ENCODE measurements at places on chromosomes 7 and 10.

GRCh38 chr10:28774051-28774995 lies 97.0 kb downstream of the BAMBI start:
- no peak for DNase-seq

GRCh38 chr10:70558295-70558694 lies 44.2 kb downstream of the PRF1 start:
- DNase-seq: no peak

- DNase-seq: no peak
Observed at GRCh38 chr10:105679781-105680180, 1038.7 kb downstream of the SORCS3 start.

DNA sequence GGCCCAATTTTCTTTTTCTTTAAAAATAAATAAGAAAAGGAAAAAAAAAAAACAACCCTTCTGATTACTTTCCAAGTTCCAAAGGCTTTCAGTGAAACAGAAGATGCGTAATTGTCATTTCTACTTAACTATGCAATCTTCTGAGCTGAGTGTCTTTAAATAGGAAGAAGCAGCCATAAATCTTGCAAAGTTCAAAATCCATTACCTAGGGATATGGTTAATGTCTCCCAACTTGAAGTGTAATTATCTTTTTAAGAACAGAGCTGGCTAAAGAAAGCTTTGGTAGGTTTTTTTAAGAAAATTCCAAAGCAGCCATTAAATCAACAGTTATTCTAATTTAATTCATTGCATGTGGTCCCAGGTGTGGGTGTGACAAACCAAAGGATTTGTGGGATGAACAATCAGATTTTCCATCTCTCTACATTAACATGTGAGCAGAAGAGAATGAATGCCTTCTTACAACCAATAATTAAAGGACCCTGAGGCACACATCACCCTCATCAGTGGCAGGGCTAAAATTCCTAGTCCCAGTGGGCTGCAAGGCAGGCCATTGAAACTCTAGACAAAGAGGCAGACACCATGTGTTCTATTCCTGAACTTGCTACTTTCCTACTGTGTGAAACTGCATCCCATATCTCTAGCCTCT lies 419.2 kb downstream of the REEP3 start:
- no peak for DNase-seq

- no peak for DNase-seq
Observed at GRCh38 chr7:78383096-78383880, 584.7 kb downstream of the PHTF2 start.

GRCh38 chr7:134504660-134505164 lies 22.7 kb upstream of the AKR1B10 start:
- no peak for DNase-seq

- DNase-seq: no peak
Observed at GRCh38 chr7:30865821-30866220, 45.8 kb upstream of the AQP1 start.

- no peak for DNase-seq
Observed at GRCh38 chr7:50406935-50407334, 43.2 kb downstream of the FIGNL1 start.

- no peak for DNase-seq
Observed at GRCh38 chr7:155209478-155210319, 88.0 kb upstream of the INSIG1 start.

DNA sequence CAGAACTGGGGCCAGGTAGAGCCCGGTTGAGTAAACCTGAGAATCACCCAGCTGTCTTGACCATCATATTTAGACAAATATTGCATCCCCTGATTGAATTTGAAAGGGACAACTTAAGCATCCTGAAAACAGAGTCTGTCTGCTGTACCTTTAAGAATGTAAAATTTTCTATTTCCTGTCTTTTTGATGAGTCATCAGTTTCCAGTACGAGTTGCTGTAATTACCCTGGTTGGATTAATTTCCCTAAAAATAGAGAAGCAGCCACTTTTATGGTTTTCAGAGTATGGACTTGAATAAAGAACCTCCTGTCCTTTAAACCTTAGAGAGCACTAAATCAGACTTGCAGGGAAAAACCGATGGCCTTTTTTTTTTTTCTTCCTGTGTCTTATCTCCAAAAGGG lies 164.6 kb upstream of the SH2B2 start:
- no peak for DNase-seq

DNA sequence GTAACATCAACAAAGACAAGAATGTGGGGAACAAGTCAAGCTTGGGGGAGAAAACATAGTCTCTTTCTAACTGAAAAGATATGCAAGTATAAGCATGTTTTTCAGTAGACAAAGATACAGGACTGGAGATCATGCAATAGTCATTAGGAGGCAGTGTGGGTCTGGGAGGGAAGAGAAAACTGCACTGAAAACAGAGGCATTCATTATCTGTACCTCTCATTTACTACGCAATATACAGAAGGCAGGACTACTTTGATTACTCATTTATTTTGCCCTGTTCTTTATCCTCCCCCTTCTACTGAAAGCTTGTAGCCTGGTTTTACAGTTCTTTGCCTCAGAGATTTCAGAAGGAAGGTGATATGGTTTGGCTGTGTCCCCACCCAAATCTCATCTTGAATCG lies 341.2 kb downstream of the CRPPA start:
- no peak for DNase-seq

DNA sequence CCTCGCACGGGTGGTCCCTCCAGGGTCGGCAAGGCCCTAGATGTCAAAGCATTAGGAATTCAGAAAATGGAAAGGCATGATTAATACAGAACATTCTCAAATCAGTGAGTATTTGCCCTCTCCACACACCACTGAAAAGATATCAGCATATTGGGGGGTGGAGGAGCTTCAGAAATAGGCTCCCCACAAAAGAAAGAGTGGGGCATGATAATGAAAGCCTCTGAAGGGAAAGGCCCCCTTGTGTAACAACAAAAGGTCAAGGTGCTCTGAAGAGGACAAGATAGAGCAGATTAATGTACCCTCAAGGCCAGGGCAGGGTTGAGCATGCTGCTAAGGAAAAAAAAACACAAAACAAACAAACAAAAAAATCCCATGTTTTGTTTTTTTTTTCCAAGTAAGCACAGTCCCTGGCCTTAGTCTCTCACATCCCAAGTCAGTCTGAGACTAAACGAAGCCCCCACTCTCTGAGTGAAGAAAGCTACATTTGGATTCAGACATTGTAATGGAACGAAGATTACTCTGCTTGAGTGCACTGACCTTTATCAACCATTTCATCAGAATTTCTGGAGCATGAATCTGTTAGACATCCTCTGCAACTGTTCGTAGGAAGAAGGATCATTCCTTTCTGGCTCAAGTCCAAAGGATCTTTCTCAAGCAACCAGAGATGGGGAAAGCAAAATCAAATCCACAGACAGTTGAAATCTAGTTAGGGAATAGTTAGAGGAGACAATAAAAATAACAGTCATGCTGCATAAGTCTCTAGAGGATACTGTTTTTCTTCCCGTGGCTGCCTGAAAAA lies 27.4 kb upstream of the DGKI start:
- no peak for DNase-seq

GRCh38 chr10:11698691-11699549 lies 43.3 kb upstream of the ECHDC3 start:
- no peak for DNase-seq

DNA sequence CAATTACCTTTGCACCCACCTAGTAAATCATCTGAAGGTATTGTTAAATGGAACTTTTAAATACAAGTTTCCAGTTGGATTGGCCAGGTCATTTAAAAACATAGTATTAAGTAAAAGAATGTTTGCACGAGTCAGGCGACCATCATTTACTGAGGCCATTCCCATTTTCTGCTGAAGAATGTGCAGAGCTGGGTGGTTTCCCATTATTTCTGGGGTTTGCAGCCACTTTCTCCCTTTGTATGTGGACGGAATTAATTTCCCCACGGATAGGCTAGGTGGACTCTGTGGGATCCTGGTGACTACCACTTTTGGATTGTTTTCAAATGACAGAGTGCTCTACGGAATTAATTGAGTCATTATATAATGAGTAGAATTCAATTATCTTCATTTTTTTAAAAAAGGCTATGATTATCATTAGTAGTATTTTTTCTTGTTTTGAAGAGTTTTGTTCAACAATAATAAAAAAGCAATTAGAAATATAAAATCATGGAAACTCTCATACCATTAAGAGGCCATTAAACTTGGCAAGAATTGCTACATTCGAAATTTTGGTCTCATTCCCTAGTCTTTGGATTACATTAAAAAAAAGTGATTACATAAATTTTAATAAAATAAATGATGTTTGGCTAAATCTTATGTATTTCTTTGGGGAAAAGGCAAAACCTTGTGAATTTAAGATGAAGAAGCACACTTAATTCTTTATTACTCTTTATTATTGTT lies 120.4 kb upstream of the FZD8 start:
- DNase-seq: no peak

DNA sequence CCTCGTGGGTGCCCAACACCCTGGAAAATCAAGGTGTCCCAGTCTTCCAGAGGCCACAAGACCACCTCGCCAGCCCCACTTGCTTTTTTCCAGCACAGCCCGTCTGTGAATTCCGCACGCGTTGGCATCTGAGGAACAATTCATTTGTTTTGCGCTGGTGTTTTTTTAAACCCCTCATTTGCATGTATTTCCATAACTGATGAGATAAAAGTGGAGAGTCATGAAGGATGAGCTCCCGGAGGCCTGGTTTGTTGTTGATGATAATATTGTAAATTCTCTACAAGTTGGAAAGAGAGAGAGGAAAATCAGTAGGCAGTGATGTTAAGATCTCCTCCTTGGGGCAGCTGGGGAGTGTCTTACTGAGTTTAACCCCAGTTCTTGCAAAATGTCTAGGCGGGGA lies 34.6 kb downstream of the SLC29A3 start:
- DNase-seq: no peak

- no peak for DNase-seq
Observed at GRCh38 chr10:60463746-60464145, 74.1 kb upstream of the ANK3 start.

GRCh38 chr10:110409926-110410325 lies 87.8 kb upstream of the DUSP5 start:
- DNase-seq: no peak

DNA sequence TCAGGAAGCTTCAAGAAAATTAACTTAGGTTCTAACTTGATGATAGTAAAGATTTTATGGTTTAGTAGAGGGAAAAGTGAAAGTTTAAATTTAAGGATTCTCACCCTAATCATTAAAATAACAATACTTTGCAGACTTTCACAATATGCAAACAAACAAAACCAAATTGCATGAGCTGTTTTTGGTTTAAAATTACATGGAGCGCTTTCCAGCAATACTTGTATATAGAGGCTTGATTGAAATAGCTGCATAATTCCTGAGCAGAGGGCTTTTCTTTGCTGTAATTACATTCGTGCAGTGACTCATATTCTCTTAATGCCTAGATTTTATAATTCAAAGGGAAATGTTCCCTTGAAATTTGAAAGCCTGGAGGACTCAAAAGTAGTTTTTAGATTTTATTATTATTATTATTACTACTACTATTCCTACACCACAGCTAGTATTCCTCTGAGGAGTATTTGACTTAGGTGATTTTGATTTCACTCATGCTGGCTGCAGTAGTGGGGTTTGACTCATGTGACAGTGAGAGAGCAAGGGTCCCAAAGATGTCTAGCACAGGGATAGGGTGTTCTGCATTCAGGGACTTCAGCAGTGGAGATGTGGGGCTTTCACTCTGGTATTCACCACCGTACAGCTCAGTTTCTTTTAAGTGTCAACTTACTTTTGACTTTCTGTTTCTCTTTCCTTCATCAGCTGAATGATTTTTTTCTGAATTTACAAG lies 138.1 kb downstream of the ADAM22 start:
- no peak for DNase-seq

GRCh38 chr7:17297243-17297642 lies 1.2 kb upstream of the AHR start:
- DNase-seq: no peak

DNA sequence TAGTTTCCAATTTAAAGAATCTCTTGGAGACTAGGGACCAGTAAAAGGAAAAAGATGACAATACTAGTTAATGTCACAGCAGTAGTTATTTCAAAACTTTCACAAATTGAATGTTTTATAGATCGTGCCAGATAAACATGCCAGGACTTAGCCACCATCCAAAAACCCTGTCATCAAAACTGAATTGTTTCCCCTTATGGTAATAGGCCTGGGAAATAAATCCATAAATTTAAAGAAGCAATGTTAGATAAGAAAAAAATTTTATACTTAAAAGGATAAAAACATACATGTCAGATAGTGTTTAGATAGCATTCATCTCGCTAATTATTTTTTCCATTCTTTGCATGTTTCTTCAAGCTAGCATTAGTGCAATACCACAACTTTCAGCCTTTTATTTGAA lies 71.2 kb downstream of the SUGCT start:
- DNase-seq: no peak

- no peak for DNase-seq
Observed at GRCh38 chr10:27680006-27680557, 65.5 kb downstream of the MKX start.

DNA sequence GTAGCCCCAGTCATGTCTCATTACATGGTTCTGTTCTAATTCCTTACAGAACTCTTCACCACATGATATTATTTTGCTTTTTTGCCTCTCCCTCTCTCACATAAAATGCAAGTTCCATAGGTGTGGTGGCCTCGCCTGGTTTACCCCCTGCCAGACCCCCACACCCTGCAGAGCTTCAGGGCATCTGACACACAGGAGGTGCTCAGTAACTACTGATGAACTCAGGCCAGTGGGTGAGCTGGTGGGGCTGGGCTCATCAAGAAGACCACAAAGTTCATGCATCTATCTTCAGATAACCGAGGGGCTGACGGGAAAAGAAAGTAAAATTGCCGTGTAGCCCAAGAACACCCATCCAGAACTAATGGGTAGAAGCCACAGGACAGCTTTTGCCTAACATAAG lies 253.1 kb downstream of the GRID1 start:
- no peak for DNase-seq

- no peak for DNase-seq
Observed at GRCh38 chr7:1220977-1221745, 11.5 kb upstream of the UNCX start.

- no peak for DNase-seq
Observed at GRCh38 chr7:108846471-108846870, 276.8 kb downstream of the DNAJB9 start.

DNA sequence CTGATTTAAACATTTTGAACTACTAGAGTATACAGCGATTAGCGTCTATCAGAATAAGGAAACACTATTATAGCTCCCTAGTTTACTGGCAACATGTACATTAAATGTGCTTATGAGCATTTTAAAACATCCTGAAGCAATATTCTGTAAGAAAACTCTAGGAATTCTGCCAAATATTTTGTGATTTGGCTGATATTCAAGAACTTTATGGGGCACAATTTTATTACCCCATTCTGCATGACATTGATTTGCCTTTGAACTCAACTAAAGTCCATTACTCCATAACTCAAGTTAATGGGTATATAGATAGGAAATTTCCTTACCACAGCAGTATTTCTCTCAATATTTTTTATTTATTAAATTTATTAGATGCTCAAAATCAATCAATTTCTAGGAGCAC lies 369.9 kb upstream of the KCND2 start:
- DNase-seq: no peak

- no peak for DNase-seq
Observed at GRCh38 chr7:144656965-144657517, 178.8 kb downstream of the TPK1 start.

- DNase-seq: peak; percentile 36
Observed at GRCh38 chr7:48154792-48155413, 16.4 kb upstream of the ABCA13 start.
